ENCODE measurements at places on chromosomes 13 and 19. TPM values are rescaled to one million over a fixed set of nuclear protein-coding genes. Genes with fewer than 3 reads are reported as not detected.

EFNB2 gene
- total RNA-seq = 13.8 TPM

PPP1R13L gene
- 1.7 TPM for total RNA-seq

ZNF577 gene
- 11.4 TPM for total RNA-seq

PRR19 gene
- total RNA-seq = 0.42 TPM

GARIN5A gene
- total RNA-seq = 2.9 TPM

SHISA7 gene
- 0.05 TPM for total RNA-seq

DNA sequence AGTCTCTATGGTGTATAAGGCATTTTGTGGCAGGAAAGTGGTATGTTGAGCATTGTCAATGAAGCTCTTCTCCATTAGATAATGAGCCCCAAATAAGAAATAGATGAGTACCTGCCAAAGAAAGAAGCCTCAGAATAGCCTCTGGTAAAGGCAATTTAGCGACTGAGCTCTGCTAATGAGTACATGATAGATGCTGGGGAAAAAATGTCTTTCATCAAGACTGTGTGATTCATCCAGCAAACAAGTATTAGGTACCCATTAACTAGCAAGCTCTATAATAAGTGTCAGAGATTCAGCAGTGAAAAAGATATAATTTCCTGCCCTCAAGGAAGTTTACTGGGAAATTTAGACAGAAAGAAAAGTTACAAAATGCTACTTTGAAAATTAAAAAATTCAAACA lies 294.6 kb downstream of the ITGBL1 start:
- H3K36me3 ChIP-seq = no peaks in the 10 kb centered on the region
- no peak overlapping the region for H3K27ac ChIP-seq
- H3K4me3 ChIP-seq = no peak overlapping the region
- DNase-seq = no peak

- H3K27ac ChIP-seq = no peak overlapping the region
- H3K36me3 ChIP-seq = no peaks in the 10 kb centered on the region
- H3K27me3 ChIP-seq = no peaks in the 10 kb centered on the region
- DNase-seq = no peak
Observed at GRCh38 chr19:7739211-7739755, 7.4 kb upstream of the CLEC4G start.

DNA sequence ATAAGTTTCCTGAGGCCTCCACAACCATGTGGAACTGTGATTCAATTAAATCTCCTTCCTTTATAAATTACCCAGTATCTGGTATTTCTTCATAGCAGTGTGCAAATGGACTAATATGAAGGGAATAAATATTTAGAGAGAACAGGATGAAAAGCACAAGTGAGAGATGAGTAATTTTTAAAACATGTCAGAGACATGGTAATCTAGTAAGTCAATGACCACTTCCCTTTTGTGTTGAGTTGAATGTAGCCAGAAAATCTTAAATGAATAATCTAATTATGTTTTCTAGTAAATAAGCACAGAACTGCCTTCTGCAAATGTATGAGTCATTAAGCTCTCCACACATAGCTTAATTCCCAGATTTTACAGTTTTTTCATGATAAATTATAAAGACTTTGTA lies 524.1 kb upstream of the SLITRK5 start:
- no peak overlapping the region for H3K4me3 ChIP-seq
- no peak for DNase-seq
- no peaks in the 10 kb centered on the region for H3K4me1 ChIP-seq
- no peaks in the 10 kb centered on the region for H3K36me3 ChIP-seq
- no peak overlapping the region for H3K27ac ChIP-seq

GRCh38 chr13:52345048-52345447 lies 60.9 kb downstream of the THSD1 start:
- H3K27ac ChIP-seq = no peak overlapping the region
- H3K4me1 ChIP-seq = no peaks in the 10 kb centered on the region
- H3K27me3 ChIP-seq = no peaks in the 10 kb centered on the region
- no peak overlapping the region for H3K4me3 ChIP-seq

- DNase-seq = no peak
- no peaks in the 10 kb centered on the region for H3K36me3 ChIP-seq
- no peaks in the 10 kb centered on the region for H3K27me3 ChIP-seq
- no peak overlapping the region for H3K27ac ChIP-seq
- peaks cover 6% of the 10 kb centered on the region for H3K4me1 ChIP-seq
- H3K4me3 ChIP-seq = no peak overlapping the region
Observed at GRCh38 chr19:10450191-10450852, 30.0 kb downstream of the PDE4A start.

- no peak for DNase-seq
- H3K27me3 ChIP-seq = peaks cover 59% of the 10 kb centered on the region
- no peaks in the 10 kb centered on the region for H3K4me1 ChIP-seq
- no peaks in the 10 kb centered on the region for H3K36me3 ChIP-seq
- no peak within 1 kb of the TSS for H3K27ac ChIP-seq
Observed at GRCh38 chr19:54473071-54473891, at the start of gene CDC42EP5. Gene CDC42EP5, minus strand, starts transcription at chr19:54473296. Its CDS starts 7,749 bp downstream, at chr19:54465547.

- no peak for DNase-seq
- no peak overlapping the region for H3K27ac ChIP-seq
- no peak overlapping the region for H3K4me3 ChIP-seq
- no peaks in the 10 kb centered on the region for H3K4me1 ChIP-seq
- peaks cover 15% of the 10 kb centered on the region for H3K36me3 ChIP-seq
Observed at GRCh38 chr13:49667773-49668172, 23.5 kb downstream of the EBPL start.

DNA sequence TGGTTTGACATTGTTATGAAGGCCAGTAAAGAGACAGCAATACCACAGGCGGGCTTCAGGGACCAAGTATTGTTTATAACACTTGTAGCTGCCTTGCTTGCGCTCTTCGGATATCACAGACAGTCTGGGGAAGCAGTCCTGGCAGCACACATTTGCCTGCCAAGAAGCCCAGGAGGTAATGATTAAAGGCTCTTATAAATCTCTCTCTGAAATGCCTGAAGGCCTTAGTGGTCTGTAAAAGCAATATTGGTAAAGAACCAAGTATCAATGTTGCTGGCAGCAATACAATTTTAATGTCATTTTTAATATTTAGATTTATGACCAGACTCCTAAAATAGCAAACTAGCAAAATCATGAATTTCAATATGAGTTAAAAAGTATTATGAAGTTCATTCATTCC lies 1312.4 kb downstream of the PCDH9 start:
- H3K4me1 ChIP-seq = no peaks in the 10 kb centered on the region
- H3K36me3 ChIP-seq = no peaks in the 10 kb centered on the region
- DNase-seq = no peak

DNA sequence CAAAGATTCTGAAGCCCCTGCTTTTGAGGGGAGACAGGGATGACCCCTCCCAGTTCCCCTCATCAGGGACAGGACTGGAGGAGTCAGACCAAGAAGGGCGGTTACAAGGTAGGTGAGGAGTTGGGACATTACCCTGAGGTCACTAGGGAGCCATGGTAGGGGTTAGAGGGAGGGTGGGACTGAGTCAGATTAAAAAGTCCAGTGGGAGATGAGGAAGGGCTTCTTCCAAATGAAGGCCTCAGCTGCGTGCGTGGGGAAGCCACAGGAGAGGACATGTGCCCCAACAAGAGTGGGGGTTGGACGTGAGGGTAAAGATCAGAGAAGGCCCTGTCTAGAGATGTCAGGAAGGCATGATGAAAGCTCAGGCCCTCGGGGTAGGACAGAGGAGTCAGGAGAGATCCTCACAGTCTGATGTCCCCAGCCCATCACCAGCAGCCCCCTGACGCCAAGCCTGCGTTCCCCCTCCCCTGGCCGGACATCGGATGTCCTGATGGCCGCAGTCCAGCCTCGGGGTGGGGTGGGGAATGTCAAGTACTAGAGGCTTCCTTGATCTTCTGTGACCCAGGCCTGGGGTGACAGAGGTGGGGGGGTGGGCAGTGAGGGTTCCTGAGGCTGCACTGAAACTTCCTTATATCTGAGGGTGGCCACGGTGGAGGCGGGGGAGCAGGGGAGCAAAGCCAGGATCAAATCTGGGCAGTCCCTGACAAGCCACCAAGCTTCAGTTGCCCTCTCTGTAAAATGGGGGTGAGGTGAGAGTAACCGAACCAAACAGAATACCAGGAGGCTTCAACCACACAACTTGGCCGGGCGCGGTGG lies 6.5 kb upstream of the MFSD12 start:
- no peak for DNase-seq
- H3K27me3 ChIP-seq = no peaks in the 10 kb centered on the region
- H3K4me3 ChIP-seq = no peak overlapping the region
- H3K27ac ChIP-seq = no peak overlapping the region

DNA sequence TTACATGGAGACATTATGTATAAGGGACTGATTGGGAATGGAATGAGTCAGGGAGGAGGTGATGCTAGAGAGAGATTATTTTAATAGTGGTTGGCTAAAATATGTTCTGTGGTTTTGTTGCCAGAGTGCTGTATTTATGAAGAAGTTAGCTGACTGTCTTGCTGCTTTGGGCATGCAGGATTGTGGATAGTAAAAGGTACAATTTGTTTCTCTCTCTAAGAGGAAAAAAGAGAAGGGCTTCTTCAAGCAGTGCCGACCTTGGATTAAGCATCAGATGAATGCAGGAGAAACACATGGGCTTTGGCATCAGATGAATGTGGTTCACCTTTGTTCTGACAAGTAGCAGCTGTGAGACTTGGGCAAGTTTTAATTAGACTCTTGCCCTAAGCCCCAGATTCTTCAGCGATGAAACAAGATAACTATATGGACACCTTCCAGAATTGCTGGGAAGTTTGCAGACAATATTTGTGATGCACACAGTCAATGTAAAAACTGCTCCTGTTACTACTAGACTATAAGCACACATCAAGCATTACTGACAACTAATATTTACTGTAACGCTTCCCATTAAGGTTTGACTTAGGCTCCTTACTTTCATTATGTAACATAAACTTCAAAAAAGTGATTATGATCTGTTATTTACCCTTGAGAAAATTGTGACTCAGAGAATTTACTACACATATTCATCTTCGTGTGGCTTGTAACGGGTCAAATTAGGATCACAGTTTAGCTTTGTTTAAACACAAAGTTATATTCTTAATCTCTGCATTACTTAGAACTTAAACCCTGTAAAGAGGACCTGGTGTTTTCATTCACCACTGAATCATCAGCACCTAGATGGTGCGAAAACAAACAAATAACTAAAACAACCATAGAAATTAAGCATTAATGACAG lies 824.0 kb downstream of the PCDH9 start:
- DNase-seq = no peak
- no peaks in the 10 kb centered on the region for H3K27me3 ChIP-seq
- H3K27ac ChIP-seq = no peak overlapping the region
- H3K4me1 ChIP-seq = no peaks in the 10 kb centered on the region
- no peaks in the 10 kb centered on the region for H3K36me3 ChIP-seq

GRCh38 chr13:51286135-51287002 lies 53.1 kb upstream of the SERPINE3 start:
- DNase-seq = peak; percentile 14
- no peaks in the 10 kb centered on the region for H3K27me3 ChIP-seq
- H3K27ac ChIP-seq = no peak overlapping the region
- no peak overlapping the region for H3K4me3 ChIP-seq
- H3K36me3 ChIP-seq = no peaks in the 10 kb centered on the region
- H3K4me1 ChIP-seq = no peaks in the 10 kb centered on the region

DNA sequence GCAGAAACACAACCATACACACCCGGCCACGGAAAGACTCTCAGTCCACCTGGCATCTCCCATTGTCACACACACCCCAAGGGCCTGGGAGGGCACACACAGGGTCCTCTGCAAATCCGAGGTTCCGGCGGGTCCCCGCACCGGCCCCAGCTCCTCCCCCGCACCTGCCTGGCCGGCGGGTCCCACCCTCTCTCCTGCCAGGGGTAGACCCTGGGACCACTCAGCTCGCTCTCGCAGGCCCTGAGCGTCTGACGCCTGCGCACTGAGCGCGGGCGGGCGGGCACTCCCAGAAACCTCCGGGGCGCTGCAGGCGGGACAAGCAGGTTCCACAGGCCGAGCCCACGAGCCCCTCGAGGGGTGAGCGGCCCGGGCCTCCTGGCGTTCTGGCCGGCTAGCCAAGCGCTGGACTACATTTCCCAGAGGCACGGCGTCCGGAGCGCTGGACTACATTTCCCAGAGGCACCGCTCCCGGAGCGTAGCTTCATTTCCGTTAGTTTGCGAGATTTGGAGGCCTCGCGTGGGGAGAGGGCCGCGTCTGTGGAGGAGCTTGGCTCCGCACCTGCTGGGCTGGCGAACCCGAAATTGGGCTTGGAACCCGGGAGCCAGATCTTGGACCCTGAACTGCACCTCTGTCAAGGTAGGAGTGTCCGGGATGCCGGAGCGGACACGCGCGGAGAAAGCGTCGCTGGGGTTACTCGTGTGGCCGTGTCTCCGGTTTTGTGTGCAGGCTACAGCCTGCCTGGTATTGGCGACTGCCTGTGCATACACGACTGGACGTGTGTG lies at the start of gene ZNF420:
TSS of gene ZNF420 (plus strand) at position 500 of the 783 bp plus-strand sequence. CDS start 10,686 bp downstream, outside the sequence.
- H3K27ac ChIP-seq = peak within 1 kb of the TSS; percentile 77
- peaks cover 10% of the 10 kb centered on the region for H3K4me1 ChIP-seq
- peak; percentile 85 for DNase-seq
- H3K4me3 ChIP-seq = peak within 1 kb of the TSS; percentile 91

DNA sequence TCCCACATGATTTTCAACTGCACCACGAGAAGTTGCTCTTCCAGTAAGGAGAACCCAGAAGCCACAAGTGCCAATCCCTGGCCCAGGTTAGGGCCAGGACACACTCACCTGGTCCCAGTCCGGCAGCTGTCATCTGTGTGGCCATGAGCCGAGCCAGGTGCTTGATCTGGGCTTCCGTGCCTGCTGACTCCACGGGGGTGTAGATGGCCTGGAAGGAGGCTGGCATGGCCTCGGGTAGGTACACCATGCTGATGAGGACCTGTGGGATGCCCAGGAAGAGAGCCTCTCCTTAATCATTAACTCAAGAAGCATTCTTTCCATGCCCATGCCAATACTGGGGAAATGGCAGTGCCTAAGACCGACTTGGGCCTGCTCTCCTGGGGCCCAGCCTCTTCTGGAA lies 19.9 kb upstream of the RSPH6A start:
- no peaks in the 10 kb centered on the region for H3K4me1 ChIP-seq
- peaks cover 64% of the 10 kb centered on the region for H3K36me3 ChIP-seq
- no peak overlapping the region for H3K4me3 ChIP-seq
- H3K27ac ChIP-seq = no peak overlapping the region

- H3K4me1 ChIP-seq = no peaks in the 10 kb centered on the region
- H3K27me3 ChIP-seq = no peaks in the 10 kb centered on the region
- no peak overlapping the region for H3K4me3 ChIP-seq
- no peak for DNase-seq
- H3K36me3 ChIP-seq = no peaks in the 10 kb centered on the region
Observed at GRCh38 chr13:105965910-105966309, 569.6 kb downstream of the EFNB2 start.

- no peak overlapping the region for H3K27ac ChIP-seq
- no peaks in the 10 kb centered on the region for H3K36me3 ChIP-seq
- no peak overlapping the region for H3K4me3 ChIP-seq
- no peaks in the 10 kb centered on the region for H3K4me1 ChIP-seq
- no peak for DNase-seq
- no peaks in the 10 kb centered on the region for H3K27me3 ChIP-seq
Observed at GRCh38 chr13:86692291-86692690, 893.1 kb upstream of the SLITRK6 start.

DNA sequence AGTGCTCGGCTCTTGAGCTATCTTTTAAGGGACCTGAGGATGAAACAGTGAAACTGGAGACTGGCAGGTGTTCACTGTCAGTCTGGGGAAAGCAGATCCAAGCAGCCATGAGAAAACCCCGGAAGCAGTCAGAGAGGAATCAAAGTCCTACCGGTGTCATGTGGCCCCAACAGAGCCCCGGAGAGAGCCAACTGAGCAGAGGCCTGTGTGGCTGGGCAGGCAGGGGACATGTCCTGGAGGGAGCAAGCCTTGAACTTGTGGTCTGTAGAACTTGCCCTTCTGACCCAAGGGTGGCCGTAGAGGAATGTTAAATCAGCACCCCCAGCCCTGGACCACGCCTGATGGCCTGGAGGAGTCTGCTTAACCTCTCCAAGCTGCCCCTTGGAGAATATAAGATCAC lies 113.7 kb upstream of the ZNF507 start:
- no peaks in the 10 kb centered on the region for H3K4me1 ChIP-seq
- H3K4me3 ChIP-seq = no peak overlapping the region
- H3K27ac ChIP-seq = no peak overlapping the region

Measured in thymus (tissue), 14 donors.